Ascending aorta (tissue), 2 donors: ENCODE measurements at places on chromosomes 16 and 17.
A peak's percentile ranks its signal among the peaks of the same experiment; 100 is the strongest.

- DNase-seq, result no peak
Observed at GRCh38 chr17:51352798-51353197, 92.5 kb downstream of the UTP18 start.

GRCh38 chr16:53789137-53789536, 85.2 kb downstream of the FTO start:
- DNase-seq, result no peak

DNA sequence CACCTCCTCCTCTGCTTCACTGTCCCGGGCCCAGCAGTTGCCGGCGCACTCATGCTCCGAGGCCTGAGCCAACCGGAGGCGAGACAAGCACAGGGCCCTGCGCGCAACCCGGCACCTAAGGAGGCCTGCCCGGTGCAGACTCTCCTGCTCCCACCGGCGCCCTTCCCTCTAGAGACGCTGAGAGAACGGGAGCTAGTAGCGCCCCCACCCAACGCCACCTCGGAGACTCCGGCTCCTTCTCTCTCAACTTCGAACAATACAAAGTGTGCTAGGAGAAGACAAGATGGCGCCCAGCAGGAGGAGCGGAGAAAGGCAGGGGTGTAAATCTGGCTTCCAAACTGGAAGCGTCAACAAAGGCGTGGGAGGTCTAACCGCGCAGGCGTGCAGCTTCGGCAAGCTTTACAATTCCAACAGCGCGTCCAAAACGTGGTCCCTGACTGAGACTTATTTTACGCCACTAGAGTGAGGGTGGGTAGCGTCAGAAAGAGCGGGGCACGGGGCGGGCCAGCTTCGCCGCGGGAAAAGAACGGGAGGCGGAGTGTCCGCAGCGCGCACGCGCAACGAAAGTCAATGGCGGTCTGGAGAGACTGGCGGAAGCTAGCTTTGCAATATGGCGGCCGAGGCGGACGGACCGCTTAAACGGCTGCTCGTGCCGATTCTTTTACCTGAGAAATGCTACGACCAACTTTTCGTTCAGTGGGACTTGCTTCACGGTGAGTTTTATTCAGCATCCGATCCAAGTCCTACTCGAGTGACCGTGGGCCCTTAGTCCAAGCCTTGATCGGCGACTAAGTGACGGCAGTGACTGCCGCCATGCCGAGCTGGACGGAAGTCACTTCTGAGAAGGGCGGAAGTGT, at the start of gene MPDU1:
Gene MPDU1, plus strand, starts transcription at position 600 of the 857 bp plus-strand sequence. Its CDS starts 11 bp downstream, at position 611.
- peak; percentile 79 for DNase-seq

DNA sequence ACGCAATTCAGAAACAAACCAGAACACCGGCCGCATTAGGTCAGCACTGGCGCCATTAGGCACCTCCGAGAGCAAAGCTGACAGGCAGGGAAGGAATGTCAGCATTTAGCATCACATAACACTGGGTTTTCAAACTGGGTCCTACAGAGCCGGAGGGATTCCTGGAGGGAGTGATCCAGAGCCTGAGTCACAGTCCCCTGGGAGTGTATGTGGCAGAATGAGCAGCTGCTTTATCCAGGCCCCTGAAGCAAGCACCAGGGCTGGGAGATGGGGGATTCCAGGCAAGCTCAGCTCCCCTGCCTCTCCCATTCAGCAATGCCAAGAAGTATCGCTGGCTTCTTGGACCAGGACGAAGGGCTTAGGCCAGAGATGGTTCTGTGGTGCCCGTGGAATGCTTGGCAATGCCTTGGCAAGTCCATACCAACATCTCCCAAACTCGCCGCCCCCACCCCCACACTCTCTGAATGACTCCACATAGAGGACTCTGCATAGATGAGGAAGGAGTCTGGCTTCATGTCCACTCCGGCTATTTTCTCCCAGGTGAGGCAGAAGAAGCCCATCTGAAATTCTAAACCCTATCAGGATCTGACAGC, 20.4 kb downstream of the GAS7 start:
- DNase-seq, result no peak

DNA sequence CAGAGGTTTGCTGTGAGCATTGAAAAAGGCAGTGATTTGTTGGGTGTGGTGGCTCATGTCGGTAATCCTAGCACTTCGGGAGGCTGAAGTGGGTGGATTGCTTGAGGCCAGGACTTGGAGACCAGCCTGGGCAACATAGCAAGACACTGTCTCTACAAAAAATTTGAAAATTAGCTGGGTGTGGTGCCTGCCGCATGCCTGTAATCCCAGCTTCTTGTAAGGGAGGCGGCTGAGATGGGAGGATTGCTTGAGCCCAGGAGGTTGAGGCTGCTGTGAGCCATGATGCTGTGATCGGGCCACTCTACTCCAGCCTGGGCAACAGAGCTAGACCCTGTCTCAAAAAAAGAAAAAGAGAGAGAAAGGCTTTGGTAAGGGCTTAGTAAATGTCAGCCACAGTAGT, 7.0 kb upstream of the NPIPB2 start:
- DNase-seq, result no peak

GRCh38 chr17:22506861-22507260, 814.5 kb downstream of the KCNJ18 start:
- no peak for DNase-seq

- DNase-seq, result no peak
Observed at GRCh38 chr17:75808905-75809621, 24.5 kb downstream of the UNK start.

- no peak for DNase-seq
Observed at GRCh38 chr17:34220045-34220751, 34.9 kb upstream of the CCL2 start.
